Inflammatory macrophage treated with lipopolysaccharide for 4 hours (primary cell): ENCODE measurements at places on chromosomes 12 and 14.

GRCh38 chr14:75306927-75307699 is 28.5 kb downstream of the FOS start:
- no peak for DNase-seq

GRCh38 chr12:60335745-60336144 is 739.9 kb downstream of the SLC16A7 start:
- no peak for DNase-seq

- no peak for DNase-seq
Measured at GRCh38 chr14:58724702-58725101, 86.9 kb downstream of the DACT1 start.

GRCh38 chr12:20395791-20396550 is 27.6 kb downstream of the PDE3A start:
- no peak for DNase-seq

GRCh38 chr12:79409562-79409961 is 281.2 kb downstream of the PAWR start:
- no peak for DNase-seq

DNA sequence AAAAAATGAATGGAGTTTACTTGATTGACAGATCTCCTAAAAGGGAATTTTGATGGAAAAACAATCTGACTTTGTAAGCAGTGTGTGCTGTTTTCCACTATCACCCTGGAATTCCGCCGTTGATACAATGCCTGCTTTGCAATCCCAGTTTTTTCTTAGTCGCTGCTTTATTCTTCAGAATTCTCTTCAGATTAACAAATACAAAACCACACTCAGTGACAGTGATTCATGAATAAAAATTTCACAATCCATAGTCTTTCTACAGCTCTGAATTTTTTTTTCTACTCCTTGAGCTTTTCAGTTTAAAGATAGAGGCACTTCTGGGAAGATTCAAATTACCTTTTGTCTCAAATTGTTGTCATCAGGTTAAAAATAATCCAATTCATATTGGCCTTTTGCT is 44.6 kb upstream of the KITLG start:
- DNase-seq, result peak; percentile 45

DNA sequence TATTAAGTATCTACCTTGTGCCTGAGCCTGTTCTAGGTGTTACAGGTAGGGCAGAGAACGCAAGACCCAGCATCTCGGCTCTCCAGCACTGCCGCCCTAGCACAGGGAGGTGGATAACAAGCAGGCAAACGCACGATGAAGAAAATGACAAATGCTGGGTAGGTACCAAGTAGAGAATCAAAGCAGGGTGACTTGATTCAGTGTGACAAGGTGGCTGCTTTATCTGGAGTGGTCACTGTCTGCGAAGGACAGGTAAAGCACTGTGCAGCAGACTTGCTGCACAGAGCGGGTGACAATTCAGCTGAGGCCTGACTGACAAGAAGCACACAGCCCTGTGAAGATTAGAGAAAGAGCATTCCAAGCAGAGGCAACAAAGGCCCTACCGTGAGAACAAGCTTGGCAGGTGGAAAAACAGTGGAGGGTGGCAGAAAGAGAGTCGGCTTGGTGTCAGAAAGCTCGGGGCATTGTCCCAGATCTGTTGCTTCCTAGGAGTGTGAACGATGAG is 12.9 kb downstream of the PRKCH start:
- DNase-seq, result no peak

- DNase-seq, result no peak
Measured at GRCh38 chr12:130177635-130178242, 15.5 kb downstream of the FZD10 start.

- DNase-seq, result no peak
Measured at GRCh38 chr14:37483672-37484071, 111.4 kb downstream of the FOXA1 start.

- no peak for DNase-seq
Measured at GRCh38 chr12:115319446-115320040, 635.6 kb upstream of the TBX3 start.

- DNase-seq, result no peak
Measured at GRCh38 chr12:124449623-124450375, 117.6 kb downstream of the NCOR2 start.

DNA sequence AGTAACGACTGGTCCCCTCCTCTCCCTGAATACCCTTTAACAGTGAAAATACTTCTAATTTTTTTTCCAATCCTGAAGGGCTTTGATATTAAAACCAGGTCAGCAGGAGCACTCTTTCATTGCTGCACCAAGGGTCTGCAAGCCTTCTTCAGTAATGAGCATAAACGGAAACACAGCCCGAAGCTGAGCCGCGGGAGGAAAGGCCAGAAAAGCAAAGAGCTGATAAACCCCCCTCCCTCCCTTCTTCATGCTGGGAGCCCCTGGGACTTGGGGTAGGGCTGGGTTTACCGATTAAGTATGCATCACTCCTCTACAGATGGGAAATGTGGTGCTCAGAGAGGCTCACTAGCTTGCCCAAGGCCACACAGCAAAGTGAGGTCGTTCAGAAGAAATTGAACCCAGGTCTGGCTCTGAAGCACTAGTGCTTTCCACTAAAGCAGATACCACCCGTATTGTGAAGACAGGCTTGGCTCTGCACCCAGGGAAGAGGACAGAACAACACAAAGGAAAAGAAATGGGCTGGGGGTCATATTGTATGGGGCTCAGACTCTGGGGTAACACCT is 128.8 kb downstream of the GLT1D1 start:
- DNase-seq, result no peak

DNA sequence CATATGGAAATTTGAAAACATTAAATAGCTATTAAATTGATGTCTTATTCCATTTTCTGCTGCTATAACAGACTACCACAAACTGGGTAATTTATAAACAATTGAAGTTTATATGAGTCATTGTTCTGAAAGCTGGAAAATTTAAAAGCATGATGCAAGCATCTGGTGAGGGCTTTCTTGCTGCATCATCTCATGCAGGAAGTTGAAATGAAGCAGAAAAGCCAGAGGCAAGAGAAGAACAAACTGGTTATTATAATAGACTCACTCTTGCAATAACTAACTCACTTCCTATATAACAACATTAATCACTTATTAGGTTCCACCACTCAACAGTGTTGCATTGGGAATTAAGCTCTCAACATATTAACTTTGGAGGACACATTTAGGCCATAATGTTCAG is 1277.4 kb downstream of the LRFN5 start:
- peak; percentile 90 for DNase-seq

DNA sequence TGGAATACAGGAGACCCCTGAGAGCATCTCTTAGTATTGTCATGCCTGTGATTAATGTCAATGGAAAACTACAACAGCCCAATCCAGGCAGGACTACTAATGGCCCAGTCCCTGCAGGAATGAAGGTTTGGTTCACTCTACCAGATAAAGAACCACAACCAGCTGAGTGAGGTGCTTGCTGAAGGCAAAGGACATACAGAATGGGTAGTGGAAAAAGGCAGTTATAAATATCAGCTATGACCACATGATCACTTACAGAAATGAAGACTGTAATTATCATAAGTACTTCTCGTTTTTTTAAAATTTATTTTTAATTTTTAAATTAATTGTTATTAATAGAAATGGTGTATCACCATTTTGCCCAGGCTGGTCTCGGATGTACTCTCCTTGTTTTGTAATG is 17.2 kb upstream of the LPCAT3 start:
- DNase-seq, result no peak

DNA sequence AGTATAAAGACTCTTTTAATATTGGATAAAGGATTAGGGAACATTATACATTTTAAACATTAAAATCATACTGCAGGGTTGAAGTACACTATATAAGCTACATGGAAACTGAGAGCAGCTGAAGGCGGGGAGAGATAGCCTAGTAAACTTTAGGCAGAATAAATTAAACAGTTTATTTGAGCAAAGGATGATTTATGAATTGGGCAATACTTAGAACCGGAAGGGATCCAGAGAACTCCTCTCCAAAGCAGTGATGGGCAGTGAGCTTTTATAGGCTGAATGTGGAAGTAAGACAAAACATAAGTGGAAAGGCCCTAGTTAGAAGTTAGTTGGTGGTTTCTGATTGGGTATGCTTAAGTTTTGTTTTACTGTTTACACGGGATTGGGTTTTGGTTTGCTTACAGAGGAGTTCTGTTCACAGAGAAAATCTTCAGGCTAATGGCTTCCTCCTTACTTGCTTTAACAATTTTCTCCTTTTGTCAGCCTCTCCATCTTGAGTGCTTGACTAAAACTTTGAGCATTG is 18.9 kb downstream of the LEMD3 start:
- peak; percentile 41 for DNase-seq
